Stimulated activated CD4-positive, alpha-beta T cell treated with anti-CD3 and anti-CD28 coated beads, Interleukin-1b, Interleukin-23, amount 100 ng/mL, for 1 hour (primary cell): ENCODE measurements at places on chromosomes 2 and 18.

DNA sequence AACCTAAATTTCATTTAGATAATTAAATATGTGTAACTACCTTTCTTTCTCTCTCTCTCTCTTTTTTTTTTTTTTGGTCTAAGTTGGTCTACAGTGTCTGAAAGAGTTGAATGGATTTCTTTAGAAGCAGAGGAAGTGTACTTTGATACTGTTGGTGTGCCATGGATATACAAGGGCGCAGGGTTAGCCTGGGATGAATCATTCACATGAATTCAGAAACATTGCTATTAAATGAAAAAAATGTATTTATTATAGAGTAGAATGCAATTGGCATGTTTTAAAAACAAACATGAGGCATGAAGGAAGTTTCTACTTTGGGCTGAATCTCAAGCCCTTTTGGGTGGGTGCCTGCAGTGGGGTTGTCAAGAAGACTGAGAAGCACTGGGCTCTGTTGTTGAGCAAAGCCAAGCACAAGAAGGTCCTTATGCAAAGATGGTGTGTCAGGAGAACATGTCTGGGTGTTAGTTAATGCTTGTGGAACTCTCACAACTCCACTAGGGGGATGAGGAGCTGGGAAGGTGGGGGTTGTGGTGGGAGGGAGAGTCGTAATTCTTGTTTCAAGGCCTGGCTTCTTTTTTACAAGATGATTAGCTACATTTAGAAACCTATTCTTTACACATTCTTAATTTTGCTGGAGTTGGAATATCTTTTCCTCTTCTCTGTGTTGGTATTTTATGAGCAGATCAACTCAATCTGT is 57.9 kb downstream of the LYPD6 start:
- no peak for DNase-seq

DNA sequence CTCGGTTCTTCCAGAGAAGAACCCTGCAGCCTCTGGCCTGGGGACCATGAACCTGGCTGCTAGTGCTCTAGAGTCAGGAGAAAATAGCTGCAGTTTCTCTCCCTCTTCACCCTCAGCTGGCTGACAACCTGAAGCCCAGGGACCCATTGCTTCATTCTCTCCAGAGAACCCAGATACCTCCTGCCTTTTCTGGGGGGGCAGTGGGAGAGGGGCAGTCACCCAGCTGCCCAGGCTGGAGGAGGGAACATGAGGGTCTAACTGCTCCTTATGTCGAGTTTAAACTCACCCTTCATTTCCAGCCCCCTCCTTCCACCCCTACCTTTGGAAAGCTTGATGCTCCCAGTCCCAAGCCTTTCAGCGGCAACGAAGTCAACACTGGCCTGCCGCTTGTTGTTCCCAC is 7.6 kb upstream of the ZFAND2B start:
- no peak for DNase-seq

DNA sequence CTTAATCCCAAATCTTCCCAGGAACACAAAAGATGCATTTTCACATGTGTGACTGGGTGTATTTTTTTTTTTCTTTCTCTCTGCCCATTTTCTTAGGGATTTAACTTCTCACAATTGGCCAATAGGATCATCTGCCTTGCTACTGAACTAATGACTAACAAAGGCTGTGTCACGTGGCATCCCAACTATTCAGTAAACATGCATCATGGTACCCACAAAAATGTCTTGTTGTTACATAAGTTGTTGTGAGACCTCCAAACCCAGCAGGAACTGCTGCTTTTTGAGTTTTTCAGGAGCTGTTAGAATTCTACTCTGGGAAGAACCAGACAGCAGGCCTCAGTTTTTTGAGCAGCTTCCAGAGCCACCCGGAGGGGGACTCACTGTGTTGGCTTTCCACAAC is 31.9 kb downstream of the GAD1 start:
- DNase-seq: no peak

- DNase-seq: no peak
These were observed 738.7 kb upstream of the LRRTM4 start for GRCh38 chr2:78260861-78261260.

DNA sequence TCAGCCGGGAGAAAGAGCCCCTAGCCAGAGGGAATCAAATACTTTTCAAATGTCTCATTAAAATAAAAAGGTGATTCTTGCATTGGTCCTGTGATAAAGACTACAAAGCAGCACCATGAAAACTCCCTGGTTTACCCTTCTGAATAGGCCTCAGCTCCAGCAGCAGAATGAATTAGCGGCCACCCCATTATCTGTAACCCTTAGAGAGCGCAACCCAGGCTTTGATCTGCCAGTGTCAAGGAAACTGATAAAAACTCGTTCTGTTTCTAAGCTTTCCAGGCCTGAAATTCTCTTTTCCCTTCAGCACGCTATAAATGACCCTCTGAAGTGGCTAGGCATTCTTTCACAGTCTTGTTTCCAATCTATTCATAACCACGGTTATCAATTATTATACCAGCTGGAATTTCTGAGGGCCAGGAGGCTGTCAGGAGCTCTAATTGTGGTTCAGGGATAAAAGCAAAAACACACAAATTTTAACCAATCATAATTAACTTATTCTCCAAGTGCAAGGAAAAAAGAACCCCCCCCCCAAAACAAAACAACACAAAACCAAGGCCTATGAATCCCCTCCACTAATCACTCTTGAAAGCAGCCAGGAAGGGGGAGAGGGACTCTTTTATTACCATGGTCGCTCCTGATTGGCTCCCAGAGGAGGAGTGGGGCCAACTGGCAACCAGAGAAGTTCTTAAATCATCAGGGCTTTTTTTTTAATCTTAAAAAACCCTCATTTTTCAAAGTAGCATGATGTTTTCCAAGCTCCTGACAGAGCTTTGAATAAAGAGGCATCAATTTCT is 258.9 kb downstream of the CYRIA start:
- DNase-seq: no peak

- DNase-seq: no peak
These were observed 90.7 kb upstream of the CTDP1 start for GRCh38 chr18:79588636-79589481.

- DNase-seq: no peak
These were observed 69.4 kb upstream of the SMAD2 start for GRCh38 chr18:47999801-48000248.

DNA sequence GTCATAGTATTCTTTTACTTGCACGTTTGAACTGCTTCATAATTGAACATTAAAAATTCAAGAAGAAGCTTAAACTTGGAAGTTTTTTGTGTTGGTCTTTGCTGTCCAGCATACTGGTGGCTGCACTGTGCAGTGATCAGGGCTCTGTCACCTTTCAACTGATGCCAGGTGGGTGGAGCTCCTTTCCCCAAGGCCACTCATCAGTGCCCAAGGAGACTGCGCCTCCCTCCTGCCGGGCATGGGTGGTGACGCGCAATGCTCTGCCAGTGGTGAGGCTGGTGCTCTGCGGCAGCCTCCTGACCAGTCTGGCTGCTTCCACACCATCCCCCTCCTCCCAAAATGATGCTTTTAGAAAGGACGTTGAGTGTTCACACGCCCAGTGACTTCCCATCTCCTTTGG is 16.0 kb upstream of the LDLRAD4 start:
- no peak for DNase-seq

GRCh38 chr2:226652983-226653765 is 146.4 kb downstream of the IRS1 start:
- no peak for DNase-seq

DNA sequence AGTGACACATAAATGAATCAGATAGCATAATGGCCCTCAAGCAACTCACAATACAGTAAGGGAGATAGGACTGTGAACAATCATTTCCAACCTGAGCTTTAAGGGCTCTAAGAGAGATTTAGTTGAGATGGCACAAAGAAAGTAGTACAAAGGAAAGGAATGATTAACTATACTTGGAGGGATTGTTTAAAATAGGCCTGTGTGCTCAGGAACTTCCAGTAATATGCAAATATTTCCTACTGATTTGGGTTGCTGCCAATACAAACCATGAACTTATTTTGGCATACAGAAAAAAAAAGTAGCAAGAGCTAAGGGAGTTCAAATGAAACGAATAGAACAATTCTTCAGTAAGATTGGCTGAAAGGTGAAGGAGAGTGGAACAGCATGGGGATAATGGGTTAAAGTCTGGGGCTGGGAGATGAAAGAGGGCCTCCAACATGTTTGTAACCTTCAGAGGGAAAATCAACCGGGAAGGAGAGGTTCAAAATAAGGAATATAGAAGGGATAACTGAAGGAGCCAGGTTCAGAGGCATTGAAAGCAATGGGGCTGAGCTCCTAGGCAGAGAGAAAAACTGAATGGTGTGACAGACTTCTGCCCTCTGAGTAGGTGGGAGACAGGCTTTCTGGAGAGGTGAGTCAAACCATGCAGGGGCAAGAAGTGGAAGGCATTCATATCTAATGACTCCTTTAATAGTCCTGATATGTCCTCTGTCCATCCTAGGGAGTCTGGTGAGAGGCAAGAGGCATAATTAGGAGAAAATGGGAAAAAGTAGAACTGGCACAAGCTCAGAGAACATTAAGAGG is 83.5 kb downstream of the DNAH7 start:
- no peak for DNase-seq

DNA sequence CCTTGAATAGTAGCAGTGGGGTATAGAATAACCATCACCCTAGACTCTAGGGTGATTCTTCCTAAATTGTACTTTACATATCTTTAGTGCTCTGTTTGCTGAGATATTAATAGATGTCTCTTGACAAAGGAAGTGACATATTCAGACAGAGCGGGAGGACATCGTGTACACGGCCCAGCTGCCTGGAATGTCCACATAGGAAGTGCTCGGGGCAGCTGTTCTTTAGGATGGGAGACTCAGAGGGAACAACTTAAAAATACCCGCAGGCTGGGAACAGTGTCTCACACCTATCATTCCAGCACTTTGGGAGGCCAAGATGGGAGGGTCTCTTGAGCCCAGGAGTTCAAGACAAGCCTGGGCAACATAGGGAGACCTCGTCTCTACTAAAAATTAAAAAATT is 206.1 kb downstream of the FAM210A start:
- DNase-seq: no peak

GRCh38 chr2:65049010-65049639 is 7.1 kb upstream of the CEP68 start:
- no peak for DNase-seq

GRCh38 chr2:128177315-128177714 is 86.3 kb downstream of the UGGT1 start:
- DNase-seq: no peak

- DNase-seq: no peak
These were observed 33.3 kb downstream of the CNGA3 start for GRCh38 chr2:98379311-98380202.

DNA sequence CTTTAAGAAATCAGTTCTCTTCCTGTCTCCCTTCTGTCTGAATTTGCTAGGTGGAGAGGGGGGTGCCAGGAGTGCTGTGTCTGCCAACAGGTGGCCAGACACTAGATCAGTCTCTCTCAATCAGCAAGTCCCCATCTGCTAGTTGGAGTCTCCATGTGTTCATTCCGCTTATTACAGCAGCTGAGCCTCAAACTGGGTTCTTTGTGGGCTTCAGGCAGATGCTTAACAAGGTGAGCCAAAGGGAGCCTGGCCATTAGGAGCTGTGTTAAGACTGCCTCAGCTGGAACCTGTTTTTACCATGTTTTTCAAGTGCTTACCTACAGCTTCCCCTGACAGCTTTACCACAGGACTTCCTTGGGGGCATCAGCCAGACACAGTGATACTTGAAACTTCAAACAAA is 401.9 kb downstream of the LRP1B start:
- no peak for DNase-seq

- no peak for DNase-seq
These were observed 23.9 kb downstream of the TNFAIP6 start for GRCh38 chr2:151381266-151381665.

DNA sequence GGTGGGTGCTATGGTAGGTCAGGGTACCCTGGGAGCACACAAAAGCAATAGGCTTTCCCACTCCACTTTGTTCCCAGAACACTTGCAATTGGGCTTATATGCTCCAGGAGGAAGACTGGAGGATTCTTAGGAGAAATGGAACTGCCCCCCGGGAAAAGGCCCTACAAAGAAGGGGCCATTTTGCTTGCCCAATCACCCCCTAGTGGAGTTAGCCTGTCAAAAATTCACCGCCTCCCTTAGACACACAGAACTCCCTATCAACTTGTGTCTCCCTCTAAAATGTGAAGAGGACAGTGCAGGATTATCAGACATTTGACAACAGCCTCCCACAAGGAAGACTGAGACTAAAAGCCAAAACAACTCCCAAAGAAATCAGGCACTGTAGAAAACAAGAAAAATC is 36.5 kb downstream of the NLRC4 start:
- no peak for DNase-seq

GRCh38 chr2:192161656-192162290 is 33.0 kb downstream of the TMEFF2 start:
- DNase-seq: no peak

DNA sequence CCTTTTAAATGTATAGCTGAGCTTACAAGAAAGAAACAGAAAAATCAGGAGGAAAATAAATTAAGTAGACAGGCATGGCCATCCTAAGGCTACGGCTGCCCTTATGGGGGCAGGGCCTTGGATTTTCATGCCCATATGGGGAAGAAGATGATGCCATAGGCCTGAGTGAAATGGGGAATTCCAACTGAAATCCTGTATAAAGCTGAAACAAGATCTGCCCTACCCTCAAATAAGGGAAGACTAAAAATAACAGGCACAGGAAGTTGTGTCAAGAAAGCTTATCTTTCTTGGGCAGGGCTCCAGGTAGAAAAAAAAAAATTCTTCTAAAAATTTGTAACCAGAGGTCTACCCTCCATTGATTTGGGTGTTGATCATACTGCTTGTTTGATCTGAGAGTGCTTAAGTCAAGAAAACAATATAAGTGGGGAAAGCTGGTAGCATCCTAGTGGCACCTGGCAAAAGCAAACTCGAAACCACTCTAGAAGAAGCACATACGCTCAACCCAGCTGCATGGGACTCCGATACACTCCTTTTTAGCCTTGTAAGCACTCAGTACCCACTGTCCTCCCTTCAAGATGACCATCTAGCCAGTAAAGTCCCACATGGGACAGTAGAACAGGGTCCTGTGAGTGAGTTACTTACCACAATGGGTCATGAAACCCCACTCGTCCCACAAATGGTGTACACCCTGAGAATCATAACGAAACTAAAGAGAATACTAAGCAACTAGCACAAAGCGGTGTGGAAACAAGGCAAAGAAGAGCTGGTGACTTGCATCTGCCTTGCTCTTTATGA is 22.3 kb downstream of the DNAH7 start:
- DNase-seq: no peak

DNA sequence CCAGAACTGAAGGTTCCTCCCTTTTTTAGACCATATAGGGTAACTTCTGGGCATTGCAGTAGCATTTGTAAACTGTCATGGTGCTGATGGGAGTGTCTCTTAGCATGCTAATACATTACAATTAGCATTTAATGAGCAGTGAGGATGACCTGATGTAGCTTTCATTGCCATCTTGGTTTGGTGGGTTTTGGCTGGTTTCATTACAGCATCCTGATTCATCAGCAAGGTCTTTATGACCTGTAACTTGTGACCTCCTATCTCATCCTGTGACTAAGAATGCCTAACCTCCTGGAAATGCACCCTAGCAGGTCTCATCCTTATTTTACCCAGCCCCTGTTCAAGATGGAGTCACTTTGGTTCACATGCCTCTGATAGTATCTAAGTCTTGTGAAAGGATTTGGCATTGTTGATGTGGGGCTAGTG is 159.0 kb downstream of the TMX3 start:
- DNase-seq: no peak
